ENCODE measurements at places on chromosomes 2 and 18.

GRCh38 chr2:88234760-88235159 lies 64.6 kb downstream of the THNSL2 start:
- DNase-seq = no peak

- DNase-seq = no peak
Measured at GRCh38 chr2:145020694-145021093, 500.8 kb upstream of the ZEB2 start.

GRCh38 chr2:55311444-55311870 lies 42.4 kb upstream of the MTIF2 start:
- DNase-seq = no peak

DNA sequence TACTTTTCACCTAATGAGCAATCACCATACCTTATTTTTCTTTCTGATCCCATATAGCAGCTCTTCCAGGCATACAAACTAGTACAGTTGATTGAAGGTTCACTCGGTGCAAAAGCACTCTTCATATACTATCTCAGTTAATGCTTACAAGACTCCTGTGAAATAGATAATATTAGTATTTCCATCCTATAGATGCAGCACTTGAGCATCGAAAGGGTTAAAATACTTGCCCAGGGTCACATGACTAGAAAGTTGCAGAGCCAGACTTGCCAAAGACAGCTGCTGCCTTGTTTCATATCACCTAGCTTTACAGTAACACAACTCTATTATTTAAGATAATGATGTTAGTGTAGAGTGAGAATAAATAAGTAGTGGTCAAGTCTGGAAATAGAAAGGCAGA lies 466.0 kb upstream of the TNP1 start:
- DNase-seq = no peak

DNA sequence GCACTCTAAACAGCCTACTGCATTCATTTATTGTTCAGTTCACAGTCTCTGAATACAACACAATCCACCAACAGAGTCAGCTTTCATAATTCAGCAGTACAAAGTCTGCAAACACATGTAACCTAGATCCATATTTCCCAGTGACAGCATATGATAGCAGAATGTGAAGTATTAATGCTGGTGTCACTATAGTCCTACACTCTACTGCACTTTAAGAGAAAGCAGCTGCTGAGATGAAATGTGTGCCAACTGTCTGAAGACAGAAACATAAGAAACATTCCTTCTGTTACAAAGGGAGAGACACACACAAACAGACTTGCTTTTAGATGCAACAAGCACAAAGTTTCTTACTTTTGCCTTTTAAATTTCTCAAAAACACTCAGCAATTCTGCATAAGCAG lies 441.8 kb downstream of the ZEB2 start:
- DNase-seq = no peak

DNA sequence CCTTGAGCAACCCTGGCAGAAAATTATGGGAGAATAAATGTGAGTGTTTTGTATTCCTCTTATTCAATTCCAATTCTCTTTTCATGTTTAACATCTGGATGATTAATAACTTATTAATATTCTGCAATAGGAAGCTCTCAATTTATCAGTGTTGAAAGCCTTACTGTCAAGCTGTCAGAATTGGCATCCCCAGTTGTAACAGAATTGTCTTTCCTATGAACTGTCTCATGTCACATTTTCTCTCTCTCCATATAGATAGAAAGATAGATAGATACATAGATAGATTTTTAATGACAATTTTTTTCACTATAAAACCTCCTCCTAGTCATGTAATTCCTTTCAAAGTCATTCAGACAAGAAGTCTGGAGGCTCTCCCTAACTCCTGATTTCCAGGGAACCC lies 331.5 kb downstream of the GALNT13 start:
- no peak for DNase-seq

GRCh38 chr2:127683757-127684156 lies 8.4 kb upstream of the LIMS2 start:
- DNase-seq = no peak

DNA sequence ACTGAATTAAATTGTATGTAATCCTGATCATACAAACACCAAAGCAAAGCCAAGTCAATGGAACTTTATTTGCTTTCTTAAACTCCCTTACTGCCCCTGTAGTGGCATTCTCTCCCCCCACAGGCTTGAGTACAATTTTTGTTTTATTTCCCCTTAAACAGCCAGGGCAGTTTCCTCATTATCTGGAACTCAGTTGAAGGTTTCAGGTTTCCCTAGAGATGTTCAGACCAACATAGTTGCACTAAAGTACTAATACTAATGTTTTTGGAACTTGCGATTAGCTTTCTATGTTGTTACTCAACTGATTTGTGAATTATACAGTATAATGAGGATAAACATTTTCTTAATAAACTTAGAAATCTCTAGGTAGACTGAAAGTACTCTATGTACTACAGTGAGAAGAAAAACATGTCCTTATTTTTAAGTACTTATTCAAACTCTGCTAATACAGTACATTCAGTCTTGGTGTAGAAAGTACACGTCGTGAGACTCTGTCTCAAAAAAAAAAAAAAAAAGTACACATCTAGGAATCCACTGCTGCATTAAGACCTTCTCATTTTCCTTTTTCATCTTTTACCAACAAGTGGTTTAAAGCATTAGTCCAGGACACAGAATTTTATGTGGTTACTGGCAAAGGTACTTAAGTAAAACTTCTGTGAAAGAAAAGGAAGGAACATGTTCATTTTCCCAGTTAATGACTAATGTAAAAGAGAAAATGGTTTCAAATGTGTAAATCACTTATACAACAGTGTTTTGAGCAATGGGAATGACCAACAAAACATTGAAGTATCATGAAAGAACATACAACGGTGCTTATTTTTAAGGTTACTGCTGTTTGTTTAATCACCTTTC lies 209.5 kb upstream of the SMAD7 start:
- DNase-seq = no peak

- DNase-seq = no peak
Measured at GRCh38 chr2:130754811-130755210, 529 bp upstream of the AMER3 start.

GRCh38 chr2:200264631-200265030 lies 41.9 kb upstream of the SPATS2L start:
- DNase-seq = no peak

DNA sequence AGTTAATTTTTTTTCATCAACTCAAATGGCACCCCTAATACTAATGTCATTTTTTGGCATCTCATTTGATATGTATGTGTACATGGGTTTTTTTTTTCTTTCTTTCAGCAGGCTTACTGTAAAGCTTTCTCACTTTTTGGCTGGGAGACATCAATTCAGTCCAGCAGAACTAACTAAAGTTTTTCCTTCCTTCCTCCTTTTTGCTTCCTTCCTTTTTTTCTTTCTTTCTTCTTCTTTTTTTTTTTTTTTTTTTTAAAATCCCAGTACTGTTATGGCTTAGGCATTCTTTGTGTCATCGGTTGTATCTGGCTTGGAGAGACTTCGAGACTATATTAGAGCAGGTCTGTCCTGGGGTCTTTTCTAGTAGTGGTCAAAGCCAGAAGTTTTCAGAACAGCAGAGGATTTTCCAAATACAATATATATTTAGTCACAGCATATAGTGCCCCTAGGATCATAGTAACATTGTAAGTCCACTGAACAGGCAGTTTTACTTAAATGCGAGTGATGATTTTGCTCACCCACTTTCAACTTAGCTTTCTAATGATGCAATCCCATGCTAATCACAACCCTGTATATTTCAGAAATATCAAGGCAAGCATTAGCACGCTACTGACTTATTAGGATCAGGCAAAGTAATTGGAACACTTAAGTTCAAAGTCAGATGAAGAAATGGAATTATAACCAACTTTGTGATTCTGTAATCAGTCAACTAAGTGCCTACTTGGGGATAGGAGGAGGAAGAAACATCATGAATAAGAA lies 4.0 kb downstream of the KLHL29 start:
- no peak for DNase-seq

- DNase-seq = no peak
Measured at GRCh38 chr18:61612517-61612916, 279.3 kb downstream of the CDH20 start.

DNA sequence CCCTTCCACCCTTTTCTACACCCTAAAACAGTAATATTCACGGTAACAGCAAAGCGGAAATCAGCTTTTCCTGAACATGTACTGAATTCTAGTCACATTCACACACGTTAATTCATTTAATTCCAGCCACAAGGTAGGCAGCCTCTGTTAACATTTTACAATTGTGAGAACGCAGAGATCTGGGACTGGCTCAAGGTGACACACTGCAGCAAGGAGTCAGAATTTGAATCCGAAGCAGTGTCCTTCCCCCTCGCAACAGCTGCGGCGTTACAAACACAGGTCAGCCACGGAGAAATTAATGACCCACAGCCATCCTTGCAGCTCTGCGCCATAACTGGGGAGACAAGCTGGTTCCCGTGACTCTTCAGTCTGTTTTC lies 818 bp upstream of the SLC20A1 start:
- DNase-seq = no peak

- no peak for DNase-seq
Measured at GRCh38 chr2:191728750-191729624, 51.1 kb downstream of the NABP1 start.

DNA sequence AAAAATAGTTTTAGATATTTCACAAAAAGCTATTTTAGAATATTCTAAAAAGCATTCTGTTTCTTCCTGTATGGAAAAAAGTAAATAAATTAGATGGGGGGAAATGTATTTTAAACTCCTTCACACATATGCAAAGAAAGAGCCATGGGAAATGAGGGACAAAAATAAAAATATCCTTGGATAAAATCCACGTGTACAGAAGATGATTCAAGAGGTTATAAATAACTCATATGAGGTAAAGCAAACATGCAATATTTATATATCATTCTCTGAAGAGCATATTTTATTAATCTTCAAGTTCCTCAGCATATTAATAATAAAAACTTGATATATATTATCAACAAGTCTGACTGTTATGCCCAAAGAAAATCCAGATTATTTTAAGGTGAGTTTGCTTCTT lies 8.8 kb upstream of the GFPT1 start:
- DNase-seq = no peak

DNA sequence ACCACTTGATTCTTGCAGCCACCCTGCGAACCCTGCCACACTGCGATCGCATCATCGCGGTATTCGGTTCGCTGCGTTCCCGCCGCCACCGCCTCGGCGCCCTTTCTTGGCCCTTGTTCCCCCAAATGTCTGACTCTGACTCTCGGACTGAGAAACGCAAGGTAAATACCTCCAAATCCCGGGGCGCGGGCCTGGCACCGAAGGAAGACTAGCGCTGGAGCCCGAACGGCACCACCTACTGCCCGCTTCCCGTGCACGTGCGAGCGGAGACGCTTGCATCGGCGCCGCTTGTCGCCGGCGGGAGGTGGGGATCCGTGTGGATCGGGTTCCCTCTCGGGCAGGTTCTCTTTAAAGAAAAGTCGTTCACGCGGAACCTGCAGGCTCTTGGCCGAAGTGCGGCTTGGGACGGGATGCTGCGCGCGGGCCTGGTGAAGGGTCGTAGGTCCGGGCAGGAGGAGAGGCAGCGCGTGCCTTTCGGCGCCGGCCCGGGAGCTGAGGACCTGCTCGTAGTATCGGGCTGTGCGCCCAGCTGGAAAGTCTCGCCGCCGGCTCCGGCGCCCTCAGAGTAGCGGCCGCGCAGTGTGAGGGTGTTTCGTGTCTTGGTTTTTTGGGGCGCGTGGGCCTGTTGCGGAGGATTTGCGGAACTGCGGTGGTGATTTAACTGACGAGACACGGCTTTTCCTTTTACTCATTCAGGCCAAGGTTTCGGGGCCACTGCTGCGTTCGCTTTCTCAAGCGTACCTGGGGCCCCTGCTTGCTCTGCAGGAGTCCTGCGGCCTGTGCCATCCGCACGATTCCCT lies 514 bp downstream of the BCL2L11 start:
- peak; percentile 18 for DNase-seq

DNA sequence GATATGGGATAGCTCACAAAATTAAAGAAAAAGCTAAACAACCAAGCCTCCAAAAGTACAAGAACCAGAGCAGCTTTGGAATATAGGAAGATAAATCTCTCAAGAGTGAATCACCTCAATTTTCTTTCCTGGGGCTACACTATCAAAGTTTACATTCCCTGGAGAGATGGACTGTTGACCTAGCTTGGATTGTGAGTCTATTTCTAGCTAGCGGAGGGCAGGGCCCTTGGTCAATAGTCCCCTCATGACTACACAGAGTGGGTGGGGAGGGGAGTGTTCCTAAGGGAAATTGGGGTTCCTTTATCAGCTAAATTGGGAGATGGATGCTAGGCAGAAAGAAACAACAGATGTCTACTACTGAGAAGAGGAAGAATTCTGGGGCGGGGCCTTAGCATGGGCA lies 29.9 kb upstream of the EIF2AK3 start:
- DNase-seq = no peak

DNA sequence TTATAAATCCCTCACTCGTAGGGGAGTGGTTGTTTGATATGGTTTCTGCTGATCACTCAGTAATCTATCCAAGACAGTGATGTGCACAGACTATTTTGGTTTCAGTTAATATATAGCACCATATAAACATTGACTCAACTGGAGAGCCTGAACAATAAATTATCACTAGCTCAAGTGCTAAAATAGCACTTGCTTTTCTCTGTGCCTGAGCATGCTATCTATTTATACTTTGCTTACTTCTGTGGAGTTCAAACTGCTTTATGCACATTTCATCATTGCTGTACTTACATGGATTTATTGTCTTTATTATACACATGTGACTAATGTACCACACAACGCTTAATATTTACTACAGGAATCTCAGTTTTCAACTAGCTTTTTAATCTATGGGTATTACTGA lies 133.6 kb downstream of the BCL2 start:
- DNase-seq = no peak

- no peak for DNase-seq
Measured at GRCh38 chr2:195575016-195575415, 82.0 kb upstream of the SLC39A10 start.

DNA sequence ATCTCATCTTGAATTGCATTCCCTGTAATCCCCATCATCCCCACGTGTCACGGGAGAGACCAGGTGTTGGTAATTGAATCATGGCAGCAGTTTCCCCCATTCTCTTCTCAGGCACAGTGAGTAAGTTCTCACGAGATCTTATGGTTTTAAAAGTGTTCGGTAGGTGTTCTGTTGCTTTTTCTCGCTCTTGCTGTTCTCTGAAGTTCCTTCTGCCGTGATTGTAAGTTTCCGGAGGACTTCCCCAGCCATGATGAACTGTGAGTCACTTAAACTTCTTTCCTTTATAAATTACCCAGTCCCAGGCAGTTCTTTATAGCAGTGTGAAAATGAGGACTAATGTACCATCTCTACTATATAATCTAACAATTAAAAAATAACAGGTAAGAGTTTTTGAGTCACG lies 409.9 kb upstream of the NRXN1 start:
- DNase-seq = no peak

DNA sequence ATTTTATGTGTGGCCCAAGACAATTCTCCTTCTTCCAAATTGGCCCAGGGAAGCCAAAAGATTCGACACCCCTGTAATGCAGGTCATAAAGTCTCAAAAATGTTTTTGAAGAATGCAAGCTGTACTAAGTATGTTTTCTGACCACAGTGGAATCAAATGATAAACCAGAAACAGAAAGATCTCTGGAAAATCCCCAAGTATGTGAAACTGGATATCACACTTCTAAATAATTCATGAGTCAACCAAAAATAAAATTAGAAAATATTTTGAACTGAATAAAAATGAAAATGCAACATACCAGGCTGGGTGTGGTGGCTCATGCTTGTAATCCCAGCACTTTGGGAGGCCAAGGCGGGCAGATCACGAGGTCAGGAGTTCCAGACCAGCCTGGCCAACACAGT lies 34.1 kb upstream of the UBE2F start:
- no peak for DNase-seq
